Left forelimb (tissue), 1 donor: ENCODE measurements at places on chromosomes 13 and 19.

- DNase-seq = peak; percentile 78
Observed at GRCh38 chr19:11538232-11539036, at the start of gene CNN1. Gene CNN1 (plus strand): TSS chr19:11538851. CDS start chr19:11538928, 77 bp downstream.

GRCh38 chr19:9171393-9171991 is 7.3 kb upstream of the OR7D2 start:
- no peak for DNase-seq

- DNase-seq = no peak
Observed at GRCh38 chr13:85108356-85108755, 690.9 kb downstream of the SLITRK6 start.

GRCh38 chr19:14519860-14520407 is 1.7 kb upstream of the DNAJB1 start:
- DNase-seq = no peak

- DNase-seq = no peak
Observed at GRCh38 chr13:50654331-50654730, 189.2 kb downstream of the DLEU7 start.

GRCh38 chr13:107586216-107586615 is 629.1 kb downstream of the LIG4 start:
- no peak for DNase-seq

GRCh38 chr13:99689955-99690354 is 188.7 kb downstream of the TM9SF2 start:
- no peak for DNase-seq

GRCh38 chr13:95074820-95075219 is 226.4 kb downstream of the ABCC4 start:
- no peak for DNase-seq

- no peak for DNase-seq
Observed at GRCh38 chr19:16062789-16063188, 13.5 kb upstream of the TPM4 start.

- no peak for DNase-seq
Observed at GRCh38 chr13:21674490-21675009, 3.7 kb downstream of the FGF9 start.

GRCh38 chr19:14347999-14348889 is 33.0 kb upstream of the ADGRE5 start:
- peak; percentile 85 for DNase-seq

GRCh38 chr19:58572818-58573657 is at the start of gene MZF1:
Gene MZF1 (minus strand): TSS chr19:58573335. CDS start chr19:58571389, 1,946 bp downstream.
- peak; percentile 99 for DNase-seq

DNA sequence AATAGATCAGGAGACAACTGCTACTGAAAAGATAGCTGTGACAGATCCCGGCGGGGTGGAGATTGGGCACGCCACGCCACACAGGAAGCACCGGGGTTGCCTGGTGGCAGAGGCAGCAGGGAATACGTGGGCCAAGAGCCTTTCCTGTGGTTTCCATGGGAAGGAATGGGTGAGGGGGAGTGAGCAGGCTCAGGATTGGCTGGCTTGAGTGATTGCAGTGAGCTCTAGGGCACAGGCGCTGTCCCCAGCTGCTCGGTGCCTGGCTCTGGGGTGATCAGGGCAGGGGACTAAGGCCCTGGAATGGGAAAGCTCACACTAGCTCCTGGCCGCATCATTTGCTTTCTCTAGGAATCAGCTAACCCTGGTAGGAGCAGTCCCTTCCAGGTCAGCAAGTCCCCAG is 166.1 kb downstream of the USP12 start:
- DNase-seq = no peak

DNA sequence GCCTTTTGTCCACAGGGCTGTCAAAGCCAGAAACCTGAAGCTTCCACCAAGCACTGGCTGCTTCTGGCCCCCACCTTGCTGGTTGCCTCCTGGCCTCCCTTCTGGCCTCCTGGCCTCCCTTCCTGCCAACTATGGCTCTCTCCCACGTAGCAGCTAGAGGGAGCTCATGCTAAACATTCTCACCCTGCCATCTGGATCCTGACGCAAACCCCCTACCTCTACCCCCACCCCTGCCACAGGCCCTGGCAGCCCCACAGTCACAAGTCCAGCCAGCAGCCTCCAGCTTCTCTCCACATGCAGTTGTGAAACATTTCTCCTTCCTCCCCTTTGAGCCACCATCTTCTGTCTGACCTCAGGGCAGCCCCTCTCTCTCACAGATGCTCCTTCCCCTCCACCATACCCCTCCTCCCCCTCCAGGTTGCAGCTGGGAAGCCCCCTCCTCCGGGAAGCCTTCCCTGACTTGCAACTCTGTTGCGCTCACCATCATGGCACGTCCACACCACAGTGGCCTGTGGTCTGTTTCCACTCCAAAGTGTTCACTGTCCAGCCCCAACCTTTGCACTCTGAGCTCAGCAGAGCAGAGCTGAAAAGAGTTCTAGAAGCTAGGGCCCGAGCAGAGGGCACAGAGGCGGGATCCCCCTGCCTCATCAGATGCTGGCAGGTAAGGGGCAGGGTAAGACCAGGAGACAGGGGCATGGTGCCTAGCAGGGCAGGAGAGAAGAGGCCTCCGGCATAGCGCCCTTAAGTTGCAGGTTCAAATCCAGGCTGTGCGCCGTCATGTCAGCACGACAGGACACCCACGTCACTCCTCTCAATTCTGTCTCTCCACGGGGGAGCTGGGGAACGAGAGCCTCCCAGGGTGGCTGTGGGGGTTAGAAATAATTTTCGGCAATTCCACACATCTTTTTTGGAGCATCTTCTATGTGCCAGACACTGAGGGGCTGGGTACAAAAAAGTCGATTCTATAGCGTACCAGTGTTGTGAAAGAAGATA is 7.3 kb downstream of the ADGRL1 start:
- DNase-seq = no peak

- no peak for DNase-seq
Observed at GRCh38 chr13:108924134-108924533, 294.7 kb downstream of the MYO16 start.

- no peak for DNase-seq
Observed at GRCh38 chr13:28316836-28317235, 178.1 kb downstream of the FLT1 start.

GRCh38 chr19:11377237-11377636 is 2.8 kb downstream of the SWSAP1 start:
- no peak for DNase-seq

DNA sequence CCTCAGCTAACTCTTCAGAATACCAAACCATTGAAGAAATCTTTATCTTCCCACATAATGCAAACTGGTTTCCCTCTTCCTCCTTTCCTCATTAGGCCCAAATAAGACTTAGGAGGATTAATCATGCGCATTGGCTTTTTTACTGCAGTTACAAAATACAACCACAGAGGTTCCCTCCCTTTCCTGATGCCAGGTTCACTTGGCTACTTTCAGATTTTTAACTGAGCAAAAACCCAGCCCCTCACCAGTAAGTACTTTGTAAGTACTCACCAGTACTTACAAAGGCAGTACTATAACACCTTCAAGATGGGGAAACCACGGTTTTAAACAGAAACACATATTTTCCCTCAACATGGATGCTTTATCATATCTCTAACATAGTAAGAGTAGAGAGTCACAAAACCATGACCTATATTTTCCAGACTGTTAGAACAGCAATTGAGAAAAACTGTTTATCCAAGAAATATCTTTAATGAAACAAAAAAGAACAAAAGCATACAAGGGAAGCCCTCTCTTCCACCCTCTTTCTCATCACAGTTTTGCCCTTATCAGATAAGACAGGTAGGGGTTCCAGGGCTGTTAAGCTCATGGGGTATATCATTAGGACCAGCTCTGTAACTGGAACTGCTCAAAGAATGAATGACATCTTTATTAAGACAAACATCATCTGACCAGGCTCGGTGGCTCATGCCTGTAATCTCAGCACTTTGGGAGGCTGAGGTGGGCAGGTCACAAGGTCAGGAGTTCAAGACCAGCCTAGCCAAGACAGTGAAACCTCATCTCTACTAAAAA is 12.7 kb downstream of the FOXO1 start:
- no peak for DNase-seq

DNA sequence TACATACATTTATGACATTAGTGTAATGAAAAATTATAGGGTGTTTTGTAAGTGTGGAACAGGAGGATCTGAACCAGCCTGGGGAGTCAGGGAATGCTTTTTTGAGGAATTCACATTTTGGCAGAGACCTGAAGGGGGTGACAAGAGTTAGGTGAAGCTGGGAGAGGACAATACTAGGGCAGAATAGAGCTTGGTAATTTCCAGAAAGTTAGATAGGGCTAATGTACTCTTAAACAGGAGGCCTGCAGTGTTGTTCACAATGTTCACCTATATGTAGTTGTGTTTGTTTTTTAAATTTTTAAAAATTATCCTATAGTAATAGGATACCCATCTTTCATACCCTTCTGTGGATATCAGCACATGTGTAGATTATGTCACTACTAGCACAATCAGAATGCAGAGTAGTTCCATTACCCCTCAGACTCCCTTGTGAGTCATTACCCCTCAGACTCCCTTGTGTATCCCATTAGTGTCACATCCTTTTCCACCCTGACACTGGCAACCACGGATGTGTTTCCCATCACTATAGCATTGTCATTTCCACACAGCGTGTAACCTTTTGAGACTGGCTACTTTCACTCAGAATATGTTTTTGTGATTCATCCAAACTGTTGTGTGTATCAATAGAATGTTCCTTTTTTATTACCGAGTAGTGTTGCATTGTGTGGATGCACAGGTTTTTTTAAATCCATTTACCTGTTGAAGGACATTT is 43.1 kb downstream of the PCCA start:
- DNase-seq = no peak

DNA sequence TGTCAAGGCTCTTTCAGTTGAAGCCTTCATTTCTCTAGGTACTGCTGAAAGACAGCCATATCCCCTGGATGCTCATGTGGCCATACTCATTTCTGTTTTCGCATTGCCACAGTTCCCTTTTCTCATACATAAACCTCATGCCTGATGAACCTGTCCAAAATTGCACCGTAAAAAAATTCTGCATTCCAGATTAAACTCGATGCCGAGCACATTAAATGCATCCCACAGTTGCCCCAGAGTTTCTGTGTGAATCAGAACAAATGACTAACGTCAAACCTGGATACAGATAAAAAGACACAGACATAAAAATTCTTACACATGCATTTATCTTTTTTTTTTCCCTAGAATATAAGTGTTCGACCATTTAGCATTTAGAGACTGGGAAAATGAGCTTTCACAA is 288.2 kb downstream of the COG6 start:
- no peak for DNase-seq

DNA sequence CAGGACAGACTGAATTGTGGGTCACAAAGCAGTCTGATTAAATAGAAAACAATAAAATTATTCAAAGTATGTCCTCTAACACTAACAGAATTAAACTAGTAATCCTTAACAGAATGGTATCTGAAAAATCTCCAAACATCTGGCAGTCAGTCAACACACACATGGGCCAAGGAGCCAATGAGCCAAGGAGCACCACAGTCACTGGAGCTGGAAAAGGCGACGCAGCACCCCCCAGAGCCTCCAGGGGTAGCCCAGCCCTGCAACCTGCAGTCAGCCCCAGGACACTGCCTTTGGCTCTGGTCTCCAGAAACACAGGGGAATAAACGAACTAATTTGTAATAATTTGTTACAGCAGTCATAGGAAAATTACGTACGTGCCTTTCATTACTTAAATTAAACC is 12.3 kb downstream of the TUBGCP3 start:
- DNase-seq = no peak

GRCh38 chr19:57362997-57363687 is at the start of the genes TRAPPC2B and ZNF547:
Gene TRAPPC2B (plus strand): TSS chr19:57363551. CDS start chr19:57364834, 1,283 bp downstream.
Gene ZNF547 (plus strand): TSS chr19:57363551. CDS start chr19:57368556, 5,005 bp downstream.
- DNase-seq = peak; percentile 100

DNA sequence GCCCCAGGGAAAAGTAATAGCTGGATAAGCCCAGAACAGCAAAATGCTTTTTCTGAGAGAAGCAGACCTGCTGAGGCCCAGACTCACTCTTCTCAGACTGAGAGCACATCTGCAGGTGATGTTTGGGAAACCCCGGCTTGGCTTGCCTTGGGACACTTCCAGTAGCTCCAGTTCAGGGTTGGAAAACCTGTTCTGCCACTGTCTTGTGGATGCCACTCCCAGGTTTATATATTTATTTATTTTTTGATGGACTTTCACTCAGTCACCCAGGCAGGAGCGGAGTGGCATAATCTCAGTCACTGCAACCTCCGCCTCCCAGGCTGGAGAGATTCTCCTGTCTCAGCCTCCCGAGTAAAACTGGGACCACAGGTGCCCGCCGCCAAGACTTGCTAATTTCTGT is 8.0 kb upstream of the SMARCA4 start:
- no peak for DNase-seq

- DNase-seq = no peak
Observed at GRCh38 chr19:46492841-46493235, 2.8 kb downstream of the PNMA8B start.

- no peak for DNase-seq
Observed at GRCh38 chr13:94988654-94989053, 276.3 kb upstream of the SOX21 start.

DNA sequence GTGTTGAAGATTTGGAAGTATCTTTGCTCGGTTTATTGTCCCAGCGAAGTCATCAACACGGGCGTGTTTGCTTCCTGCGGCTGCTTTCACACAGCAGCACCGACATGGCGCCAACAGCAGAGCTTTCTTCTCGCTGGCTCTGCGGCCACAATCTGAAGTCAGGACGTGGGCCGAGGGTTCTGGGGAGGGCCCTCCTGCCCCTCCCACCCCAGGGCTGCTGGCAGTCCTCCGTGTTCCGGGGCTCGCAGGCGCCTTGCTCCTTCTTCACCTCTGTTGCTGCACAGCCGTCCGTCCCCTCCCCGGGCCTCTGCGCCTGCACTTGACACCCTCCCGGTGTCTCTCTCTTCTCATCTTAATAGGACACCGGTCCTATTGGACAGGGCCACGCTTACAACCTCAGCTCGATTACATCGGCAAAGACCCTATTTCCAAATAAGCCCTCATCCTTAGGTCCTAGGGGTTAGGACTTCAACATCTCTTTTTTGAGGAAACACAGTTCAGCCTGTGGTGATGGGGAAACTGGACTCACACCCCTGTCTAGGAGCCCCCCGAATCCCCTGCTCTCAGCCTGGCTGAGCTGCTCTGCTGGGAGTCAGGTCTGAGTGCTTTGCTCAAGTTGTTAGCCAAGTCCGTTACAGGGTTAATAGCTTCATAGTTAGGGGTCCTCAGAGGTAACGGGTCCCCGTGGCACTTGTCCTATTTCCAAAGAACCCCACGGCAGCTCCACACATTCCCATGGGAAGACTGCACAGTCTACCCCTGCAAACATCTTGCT is 2.7 kb upstream of the TEX29 start:
- peak; percentile 53 for DNase-seq

- DNase-seq = no peak
Observed at GRCh38 chr13:110841846-110842245, 73.0 kb downstream of the ANKRD10 start.

- no peak for DNase-seq
Observed at GRCh38 chr13:80716610-80717081, 375.7 kb upstream of the SPRY2 start.

DNA sequence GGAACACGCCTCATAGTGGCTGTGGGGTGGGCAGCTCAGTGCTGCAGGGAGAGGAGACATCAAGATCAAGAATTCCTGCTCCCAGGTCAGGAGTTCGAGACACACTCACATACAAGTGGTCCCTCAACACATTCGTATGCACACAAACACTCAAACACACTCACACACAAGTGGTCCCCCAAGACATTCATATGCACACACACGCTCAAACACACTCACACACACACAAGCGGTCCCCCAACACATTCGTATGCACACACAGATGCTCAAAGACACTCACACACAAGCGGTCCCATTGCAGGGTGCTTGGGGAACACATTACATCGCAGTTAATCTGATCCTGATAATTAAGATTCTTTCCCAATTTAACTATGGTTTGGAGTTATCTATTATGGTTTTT is 28.2 kb downstream of the FCGBP start:
- no peak for DNase-seq
